ENCODE measurements at places on chromosomes 11 and 22.
A peak's percentile ranks its signal among the peaks of the same experiment; 100 is the strongest.

GRCh38 chr22:42437488-42438292 lies 5.5 kb upstream of the NFAM1 start:
- peak; percentile 50 for DNase-seq

DNA sequence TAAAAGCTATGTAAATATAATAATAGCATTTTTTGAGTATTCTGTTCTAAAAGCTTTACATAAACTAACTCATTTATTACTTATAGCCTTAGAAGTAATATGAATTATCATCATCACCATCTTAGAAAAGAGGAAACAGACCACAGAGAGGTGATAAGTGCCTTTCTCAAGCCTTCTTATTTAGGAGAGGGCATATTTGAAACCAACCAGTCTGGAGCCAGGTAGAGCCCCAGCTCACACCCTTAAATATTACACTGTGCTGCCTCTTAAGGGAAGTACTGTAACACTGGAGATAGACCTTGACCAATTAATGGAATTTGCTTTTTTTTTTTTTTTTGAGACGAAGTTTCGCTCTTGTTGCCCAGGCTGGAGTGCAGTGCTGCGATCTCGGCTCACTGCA lies 2.3 kb downstream of the BCO2 start:
- no peak for DNase-seq

DNA sequence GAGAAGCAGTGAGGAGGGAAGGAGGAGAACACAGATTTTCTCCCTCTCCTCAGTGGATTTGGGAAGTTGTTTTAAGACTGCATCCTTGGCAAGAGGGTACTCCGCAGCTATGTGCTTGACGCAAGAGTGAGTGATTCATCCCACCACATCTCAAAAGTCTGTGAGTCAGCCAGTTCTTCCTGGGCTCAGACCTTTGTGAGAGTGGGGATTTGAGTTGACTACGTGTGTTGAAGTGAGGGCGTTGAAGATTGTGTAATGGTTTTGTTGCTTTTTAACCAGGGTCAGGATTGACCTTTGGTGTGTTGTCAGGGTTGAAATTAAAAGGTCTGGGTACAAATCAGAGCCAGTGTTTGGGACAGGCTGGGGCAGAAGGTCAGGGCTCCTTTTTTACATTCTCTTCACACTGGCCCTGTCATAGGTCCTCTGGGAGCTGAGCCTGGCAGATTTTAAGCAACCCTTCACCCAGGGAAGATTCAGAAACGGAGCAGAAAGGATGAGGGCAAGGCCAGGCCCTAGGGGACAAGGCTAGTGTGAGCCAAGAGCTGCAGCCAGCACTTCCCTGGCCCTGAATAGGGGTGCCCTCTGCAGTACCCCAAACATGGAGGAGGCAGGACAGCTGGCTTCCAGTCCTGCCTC lies 4.2 kb upstream of the C11orf86 start:
- DNase-seq: peak; percentile 60

DNA sequence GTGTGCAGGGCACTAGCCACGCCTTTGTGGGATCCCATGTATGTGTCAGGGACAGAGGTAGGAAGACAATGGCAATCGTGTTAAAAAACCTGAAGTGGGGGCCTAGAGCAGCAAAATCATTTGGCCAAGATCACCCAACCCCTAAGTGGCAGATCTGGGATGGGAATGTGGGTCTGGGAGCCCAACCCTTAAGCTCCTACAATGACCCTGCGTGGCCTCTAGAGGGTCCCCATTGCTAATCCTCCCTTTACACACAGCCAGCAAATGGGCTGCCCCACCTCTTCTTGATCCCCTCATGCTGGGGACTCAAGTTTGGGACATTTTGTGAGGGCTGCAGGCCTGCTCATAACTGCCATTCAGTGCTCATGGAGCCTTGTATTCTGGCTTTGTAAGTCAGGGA lies 73.2 kb upstream of the SUSD2 start:
- no peak for DNase-seq

DNA sequence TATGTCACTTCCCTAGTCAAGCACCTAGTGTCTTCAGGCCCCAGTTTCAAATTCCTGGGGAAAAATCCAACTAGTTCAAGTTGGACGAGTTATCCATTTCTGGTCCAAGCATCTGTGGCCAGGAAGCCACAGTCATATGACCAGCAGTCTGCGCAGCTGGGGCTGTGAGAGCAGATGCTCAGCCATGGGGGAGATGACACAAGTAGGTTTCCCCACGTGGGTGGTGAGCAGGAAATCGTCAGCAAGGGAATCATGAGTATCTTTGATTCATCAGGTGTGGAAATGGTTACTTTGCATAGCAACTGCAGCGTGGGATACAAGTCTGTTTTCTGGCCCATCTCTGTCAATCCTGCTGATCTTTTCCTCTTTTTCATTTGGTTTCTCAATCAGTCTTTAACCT lies 185.3 kb downstream of the C11orf91 start:
- DNase-seq: no peak

GRCh38 chr11:28730336-28730735 lies 622.1 kb downstream of the METTL15 start:
- DNase-seq: no peak

DNA sequence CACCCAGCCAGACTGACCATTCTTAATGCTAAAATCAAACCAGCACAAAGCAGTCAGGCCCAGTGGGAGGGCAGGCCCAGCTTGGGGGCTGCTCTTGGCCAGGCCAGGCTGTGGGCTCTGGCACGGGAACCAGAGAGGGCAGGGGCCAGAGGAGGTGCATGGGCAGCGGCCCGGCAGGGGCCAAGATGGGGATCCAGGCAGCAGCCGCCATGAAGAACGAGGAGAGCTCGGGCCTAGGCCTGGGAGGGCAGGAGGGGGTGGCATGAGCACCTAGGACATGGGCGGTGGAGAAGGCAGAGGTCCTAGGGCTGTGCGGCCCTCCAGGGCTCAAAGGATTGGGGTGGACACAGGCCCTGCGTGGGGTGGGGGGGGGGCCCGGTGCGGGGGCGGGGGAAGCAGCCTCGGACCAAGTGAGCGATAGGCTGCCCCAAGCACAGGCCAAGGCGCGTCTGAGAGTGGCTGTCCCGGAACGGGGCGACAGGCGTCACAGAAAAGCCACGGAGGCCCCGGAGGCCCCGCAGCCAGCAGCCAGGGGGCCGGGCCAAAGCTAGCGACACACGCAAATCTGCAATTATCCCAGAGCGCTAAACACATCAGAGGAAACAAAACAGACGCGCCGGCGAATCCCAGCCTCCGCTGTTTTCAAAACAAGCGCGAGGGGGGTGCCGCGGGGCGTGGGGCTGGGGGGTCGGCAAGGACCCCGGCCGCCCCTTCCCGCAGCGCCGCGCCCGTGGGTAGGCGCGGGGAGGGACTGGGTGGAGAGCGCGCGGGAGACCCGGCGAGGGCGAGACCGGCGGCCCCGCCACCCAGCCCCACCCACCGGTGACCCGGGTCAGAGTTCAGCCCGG lies 8.3 kb downstream of the PLXNB2 start:
- DNase-seq: no peak

DNA sequence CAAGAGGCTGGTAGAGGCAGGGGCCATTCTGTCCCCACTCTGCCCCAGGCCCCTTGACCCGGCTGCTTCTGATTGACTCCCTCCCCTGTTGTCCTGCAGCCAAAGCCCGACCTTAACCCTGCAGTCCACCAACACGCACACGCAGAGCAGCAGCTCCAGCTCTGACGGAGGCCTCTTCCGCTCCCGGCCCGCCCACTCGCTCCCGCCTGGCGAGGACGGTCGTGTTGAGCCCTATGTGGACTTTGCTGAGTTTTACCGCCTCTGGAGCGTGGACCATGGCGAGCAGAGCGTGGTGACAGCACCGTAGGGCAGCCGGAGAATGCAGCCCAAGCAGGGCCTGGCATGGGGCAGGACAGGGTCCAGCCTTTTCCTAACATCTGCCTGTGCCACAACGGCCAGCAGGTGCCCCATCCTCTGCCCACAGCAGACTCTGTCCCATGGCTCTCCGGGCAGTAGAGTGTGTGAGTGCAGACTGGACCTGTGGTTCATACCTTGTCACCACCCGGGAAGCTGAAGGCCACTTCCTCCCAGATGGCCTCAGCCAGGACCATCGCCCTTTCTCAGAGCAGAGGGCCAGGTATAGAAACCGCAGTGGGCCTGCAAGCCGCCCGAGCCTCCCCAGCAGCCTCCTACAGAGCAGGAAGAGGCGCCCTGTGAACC lies 26.8 kb upstream of the MGAT3 start:
- DNase-seq: no peak

DNA sequence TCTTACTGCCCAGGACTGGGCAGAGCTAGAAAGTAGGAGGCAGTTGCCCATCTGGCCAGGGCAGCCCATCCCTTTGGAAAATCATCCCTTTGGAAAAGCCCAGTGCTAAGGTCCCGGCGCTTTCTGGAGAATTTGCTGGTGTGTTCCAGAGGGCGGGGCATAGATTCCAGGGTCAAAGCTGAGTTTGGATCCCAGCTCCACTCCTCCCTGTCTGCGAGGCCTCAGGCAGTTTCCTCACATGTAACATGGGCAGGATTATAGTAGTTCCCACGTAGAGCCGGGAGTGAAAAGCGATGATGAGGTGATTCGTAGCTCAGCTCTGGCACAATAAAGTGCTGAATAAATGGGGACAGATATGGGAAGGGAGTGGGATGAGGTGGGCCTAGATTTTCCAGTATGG lies 31.4 kb upstream of the LRRC10B start:
- no peak for DNase-seq

DNA sequence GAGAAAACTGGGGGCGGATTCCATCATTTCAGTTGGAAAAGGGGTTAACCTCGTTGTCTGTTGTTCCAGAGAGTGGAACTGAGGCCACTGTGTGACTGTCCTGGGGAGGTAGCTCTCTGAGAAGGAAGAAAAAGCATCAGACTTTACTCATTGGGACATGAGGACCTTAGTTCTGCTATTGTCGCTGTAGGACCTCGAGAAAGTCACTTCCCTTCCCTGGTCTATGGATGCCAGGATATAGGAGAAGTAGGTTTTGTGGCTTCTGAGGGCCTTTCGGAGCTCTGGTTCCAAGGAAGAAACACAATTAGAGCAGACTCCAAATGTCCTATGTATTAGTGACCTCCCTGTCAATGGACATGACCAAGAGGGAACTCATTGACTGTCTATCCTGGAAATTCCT lies 6.2 kb downstream of the MYO18B start:
- no peak for DNase-seq

- DNase-seq: no peak
Observed at GRCh38 chr11:125166764-125167291, 2.3 kb downstream of the PKNOX2 start.

- DNase-seq: no peak
Observed at GRCh38 chr11:61972672-61973475, 5.4 kb upstream of the FTH1 start.

DNA sequence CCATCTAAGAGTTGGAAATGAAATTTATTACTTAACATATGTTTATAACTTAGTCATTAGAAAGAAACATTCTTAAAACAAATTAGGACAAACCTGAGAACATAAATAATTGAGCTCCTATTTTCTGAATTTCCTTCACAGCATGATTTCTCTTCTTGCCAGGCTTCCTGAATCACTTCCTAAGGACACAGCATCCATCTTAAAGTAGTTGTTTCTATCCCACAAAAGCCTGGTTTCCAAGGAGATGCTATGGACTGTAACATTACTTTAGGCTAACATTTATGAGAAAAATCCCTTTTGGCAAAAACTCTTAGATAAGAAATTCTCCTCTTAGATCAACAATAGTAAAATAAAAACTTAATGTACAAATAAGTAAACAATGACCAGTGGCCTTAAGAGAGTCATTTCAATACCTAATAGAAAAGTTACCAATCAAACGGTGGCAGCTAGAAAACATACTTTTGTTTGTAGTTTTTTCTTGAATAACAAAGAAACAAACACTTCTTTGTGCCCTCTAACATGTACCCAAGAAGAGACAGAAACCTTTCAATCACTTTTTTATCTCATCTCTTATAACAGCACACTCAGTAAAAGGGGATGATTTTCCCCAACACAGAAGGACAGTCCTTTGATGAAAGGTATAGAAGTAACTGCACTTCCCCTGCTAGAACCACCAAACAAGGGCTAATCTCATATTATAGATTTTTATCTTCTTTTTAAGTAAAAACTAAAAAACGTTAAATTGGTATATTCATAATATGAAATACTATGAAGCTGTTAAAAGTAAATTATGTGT lies 74.5 kb downstream of the TTC28 start:
- DNase-seq: no peak

DNA sequence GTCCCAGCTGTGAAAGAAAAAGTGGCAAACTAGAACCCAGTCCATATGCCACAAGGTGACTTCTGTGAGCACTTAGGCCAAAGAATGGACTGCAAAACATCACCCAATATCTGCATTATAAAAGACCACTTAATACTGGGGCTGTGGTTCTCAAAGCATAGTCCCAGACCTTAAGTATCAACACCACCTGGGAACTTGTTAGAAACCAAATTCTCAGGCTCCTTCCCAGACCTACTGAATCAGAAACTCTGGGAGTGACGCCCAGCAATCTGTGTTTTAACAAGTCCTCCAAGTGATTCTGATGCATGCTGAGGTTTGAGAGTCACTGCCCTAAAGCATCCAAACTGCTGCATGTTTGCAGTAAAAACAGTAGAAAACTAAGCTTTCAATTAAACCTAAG lies 81.3 kb downstream of the SERGEF start:
- DNase-seq: no peak

- DNase-seq: no peak
Observed at GRCh38 chr22:36395055-36395849, 7.5 kb upstream of the MYH9 start.

DNA sequence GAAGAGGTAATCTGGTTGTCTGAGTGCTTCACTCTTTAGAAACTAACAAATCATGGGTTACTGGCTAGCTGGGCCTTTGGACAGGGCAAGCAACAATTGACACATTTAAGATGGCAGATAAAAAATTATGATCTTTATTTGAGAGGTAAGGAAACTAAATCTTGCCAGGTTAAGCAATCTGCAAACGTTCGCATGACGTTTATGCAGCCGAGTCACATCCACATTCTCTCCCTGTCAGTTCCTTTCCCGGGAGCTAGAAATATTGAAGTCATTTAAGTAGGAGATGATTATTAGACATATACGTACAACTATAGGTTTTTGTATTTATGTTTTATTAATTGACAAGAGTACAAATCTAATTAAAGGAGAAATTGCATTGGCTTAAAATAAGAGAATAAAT lies 57.4 kb upstream of the RCN1 start:
- no peak for DNase-seq

DNA sequence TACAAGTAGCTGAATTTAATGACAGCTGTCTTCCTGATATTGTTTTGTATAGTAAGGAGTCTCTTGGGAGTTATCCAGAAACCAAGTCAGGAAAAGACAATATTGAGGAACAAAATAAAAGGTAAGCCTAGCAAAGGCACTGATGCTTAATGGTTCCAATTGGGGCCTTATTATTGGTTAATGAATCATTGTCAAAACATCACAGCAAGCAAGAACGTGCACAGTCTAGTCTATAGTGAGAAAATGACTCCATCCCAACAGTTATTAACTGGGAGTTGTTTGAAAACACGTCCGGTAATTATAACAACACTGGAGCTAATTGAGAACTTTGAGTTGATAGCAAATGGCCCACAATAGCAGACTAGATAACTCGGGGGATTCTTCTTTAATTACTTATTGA lies 17.7 kb downstream of the BSX start:
- no peak for DNase-seq

- DNase-seq: no peak
Observed at GRCh38 chr11:22734628-22735345, 68.4 kb downstream of the GAS2 start.
